AG09319 (cell line): ENCODE measurements at places on chromosomes 13 and 19.
A peak's percentile ranks its signal among the peaks of the same experiment; 100 is the strongest.

DNA sequence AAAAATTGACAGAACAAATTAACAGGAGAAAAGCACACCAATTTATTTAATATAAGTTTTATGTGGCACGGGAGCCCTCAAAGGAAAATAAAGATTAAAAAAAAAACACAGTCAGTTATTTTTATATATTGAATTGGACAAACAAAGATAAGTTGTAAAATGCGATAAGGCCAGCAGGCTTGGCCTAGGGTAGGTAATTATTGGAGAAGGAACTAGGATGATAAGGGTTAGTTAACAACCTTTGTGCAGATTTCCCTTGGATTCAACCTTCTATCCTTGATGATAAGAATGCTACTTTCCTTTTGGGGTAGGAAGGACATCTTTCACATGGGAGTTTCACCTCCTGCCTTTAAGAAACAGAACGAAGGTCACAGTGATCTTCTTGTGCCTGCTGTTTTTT, 252.8 kb downstream of the SHISA2 start:
- no peak for DNase-seq

DNA sequence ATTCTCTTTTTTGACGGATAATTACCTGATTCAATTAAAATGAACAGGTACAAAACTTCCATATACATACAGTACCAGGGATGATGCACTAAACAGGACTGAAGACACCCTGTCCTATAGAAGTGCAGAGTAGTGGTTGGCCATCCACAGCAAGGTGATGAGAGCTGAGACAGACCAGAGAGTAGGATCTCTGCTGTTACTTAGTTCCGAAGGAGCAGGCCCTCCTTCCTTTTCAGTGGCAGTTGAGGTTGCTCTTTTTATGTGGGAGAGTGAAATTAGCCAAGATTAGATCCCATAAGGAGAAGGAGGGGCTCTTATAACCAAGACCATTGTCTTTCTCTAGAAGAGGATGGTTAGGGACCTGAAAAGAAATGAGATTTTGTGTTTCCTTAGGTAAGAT, 4.0 kb downstream of the PDS5B start:
- DNase-seq, result no peak

GRCh38 chr13:45370922-45371406, 30.0 kb upstream of the TPT1 start:
- DNase-seq, result peak; percentile 49

DNA sequence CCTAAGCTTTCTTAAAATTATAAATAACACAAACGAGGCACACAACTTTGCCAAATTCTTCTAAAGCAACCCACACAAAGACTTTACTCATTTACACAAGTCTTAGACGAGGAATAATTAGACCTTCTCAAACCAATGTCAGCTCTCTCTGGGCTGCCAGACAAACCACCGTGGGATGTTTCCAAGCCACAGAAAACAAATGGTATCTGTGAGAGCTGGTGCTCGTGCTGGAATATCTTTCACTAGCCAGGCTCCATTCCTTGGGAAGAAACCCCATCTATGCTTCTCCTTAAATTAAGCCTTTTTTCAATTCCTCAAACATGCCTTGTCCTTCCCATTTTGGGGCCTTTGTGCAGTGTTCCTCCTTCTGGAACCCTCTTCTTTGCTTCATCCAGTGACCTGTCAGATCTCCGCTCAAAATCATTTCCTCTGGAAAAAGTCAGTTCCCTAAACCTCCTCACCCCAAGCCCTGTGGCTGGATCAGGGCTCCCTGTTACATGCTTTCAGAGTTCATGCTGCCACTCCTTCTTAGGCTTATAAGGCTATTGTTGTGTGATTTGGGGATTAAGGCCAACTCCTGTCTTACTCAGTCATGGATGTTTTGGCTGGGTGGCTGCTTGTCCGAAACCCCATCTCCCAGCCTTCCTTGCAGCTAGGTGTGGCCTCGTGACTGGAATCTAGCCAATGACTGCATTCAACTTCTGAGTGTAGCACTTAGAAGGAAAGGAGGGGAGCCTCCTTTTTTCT, 64.2 kb upstream of the GTF2F2 start:
- peak; percentile 19 for DNase-seq

DNA sequence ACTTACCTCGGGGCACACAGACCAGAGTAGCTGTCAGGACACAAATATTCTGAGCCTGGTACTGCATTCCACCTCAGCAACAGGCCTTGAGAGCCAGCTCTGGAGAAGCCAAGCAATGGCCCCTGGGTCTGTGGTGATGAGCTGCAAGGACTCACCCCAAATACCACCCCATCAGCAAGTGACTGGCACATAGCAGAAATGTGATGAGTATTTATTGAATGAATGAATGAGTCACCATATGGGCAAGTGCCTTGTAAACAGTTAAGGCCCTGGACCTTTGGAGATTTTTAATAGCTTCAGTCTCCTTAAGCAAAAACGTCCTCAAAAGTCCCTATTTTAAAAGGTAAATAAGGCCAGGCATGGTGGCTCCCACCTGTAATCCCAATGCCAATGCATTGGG, 18.2 kb downstream of the GSX1 start:
- DNase-seq, result no peak
